Kidney epithelial cell (primary cell): ENCODE measurements at places on chromosomes 4 and X. TPM values are rescaled to one million over a fixed set of nuclear protein-coding genes. Genes with fewer than 3 reads are reported as not detected.

CXorf65 gene
- not detected in 2 replicates for total RNA-seq

CT45A10 gene
- not detected in 2 replicates for total RNA-seq

UGT2B17 gene
- total RNA-seq, result not detected in 2 replicates

ANK2 gene
- 35.5 and 46.0 TPM in 2 replicates for total RNA-seq

CTSO gene
- total RNA-seq, result 11.9 and 12.9 TPM in 2 replicates

ITGB1BP2 gene
- 1.1 and 1.7 TPM in 2 replicates for total RNA-seq
